Retina (tissue), 1 donor: ENCODE measurements at places on chromosomes 11 and 22.

DNA sequence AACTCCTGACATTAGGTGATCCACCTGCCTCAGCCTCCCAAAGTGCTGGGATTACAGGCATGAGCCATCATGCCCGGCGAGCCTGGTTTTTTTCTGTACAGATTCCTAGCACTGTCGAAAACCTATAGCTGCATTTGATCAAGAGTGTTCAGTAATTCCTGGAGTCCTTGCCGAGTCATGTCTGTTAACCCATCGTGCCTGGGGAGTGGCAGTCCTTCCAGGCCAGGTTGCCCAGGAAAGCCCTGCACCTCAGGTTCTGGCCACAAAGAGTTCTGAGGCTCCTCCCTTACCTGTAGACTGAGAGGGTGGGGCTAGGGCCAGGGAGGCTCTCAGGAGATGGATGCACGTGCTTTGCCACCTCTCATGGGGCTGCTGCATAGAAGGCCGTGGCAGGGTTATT lies 17.0 kb downstream of the YDJC start:
- no peak for DNase-seq

- no peak for DNase-seq
Measured at GRCh38 chr22:23833017-23833751, 5.6 kb downstream of the DERL3 start.

DNA sequence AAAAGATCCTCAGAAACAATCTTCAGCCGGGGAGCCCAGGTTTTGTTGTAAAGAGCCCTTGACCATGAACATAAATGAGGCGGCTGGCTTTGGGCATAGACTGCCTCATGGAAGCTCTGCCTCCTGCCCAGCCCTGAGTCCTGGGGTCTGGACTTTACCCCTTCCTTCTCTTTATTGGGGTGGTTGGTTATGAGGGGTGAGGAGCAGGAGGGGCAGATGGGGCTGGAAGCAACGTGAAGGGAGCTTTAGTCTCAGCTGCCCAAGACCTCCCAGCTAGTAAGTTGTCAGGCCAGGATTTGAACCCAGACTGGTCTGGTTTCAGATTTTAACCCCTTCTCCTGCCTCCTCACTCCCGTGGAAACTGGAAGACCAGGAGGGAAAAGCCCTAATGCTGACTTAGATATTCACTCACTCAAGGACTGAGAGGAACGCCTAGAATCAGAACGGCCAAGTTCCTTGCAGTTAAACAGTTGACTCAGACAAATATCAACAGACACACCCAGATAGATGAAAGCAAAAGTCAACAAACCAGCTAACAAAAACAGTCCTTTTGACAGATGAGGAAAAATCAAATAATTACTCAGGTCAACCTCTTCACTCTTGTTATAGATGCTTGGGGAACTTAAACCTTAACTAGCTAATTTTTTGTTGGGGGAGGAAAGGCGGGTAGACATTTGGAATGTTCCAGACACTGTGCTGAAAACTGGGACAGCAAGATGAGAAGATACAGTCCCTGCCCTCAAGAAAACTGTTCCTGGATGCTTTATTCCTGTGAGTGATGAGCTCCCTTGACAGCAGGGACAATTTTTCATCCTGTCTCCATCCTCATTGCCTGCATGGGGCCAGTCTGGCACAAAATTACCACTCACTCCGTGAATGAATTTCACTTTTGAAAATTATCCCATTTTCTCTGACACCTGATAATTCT lies 20.8 kb upstream of the ARRB1 start:
- no peak for DNase-seq

DNA sequence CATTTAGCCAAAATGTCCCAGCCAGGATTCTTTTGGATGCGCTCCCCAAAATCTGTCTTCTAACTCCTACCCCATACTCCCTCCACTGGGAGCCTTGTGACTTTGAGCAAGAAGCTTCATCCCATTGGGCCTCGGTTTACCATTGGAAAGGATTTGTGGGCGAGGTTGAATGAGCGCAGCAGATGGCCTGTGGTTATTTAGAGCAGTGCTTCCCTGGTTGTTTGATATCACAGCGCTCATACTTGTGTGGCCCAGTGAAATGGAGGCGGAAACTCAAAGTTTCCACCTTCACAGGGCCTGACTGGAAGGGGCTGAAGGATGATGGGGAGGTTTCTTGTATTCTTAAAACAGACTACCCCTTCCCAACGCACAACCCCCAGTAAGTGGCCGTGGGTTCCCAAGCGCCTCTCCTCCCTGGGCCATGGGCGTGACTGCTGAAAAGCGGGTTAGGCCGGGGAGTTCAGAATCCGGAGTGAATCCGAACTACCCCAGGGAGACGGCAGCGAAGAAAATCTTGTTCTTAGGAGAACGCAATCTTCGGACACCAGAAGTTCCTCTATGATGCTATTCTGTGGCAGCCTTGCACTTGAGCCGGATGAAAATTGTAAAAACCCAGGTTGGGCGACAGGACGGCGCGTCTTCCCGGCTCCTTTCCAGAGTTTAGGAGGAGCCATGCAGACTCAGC lies 1.2 kb upstream of the ATF4 start:
- no peak for DNase-seq

GRCh38 chr11:112786886-112787530 lies 174.2 kb upstream of the NCAM1 start:
- no peak for DNase-seq

- DNase-seq: peak; percentile 69
Measured at GRCh38 chr11:130827451-130828377, 88.6 kb downstream of the SNX19 start.

DNA sequence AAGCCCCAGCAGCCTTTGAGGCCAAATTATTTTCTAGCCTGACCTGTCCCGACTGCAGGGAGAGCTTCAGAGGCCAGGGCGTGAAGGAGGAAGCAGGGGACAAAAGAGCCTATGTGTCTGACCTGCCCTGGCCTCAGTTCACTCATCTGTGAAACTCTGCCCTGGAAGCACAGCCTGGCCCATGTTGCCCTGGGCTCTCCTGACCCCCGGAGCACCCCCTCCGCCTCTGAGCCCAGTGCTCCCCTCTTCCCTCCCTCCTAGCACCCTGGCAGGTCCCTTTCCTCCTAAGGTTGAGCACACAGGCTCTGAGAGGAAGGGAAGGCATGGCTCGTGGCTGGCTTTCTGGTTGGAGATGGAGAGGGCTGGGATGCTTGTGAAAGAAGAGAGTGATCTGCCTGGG lies 3.4 kb upstream of the A4GALT start:
- no peak for DNase-seq

GRCh38 chr11:269146-269890 lies 8.9 kb upstream of the NLRP6 start:
- DNase-seq: no peak

GRCh38 chr11:117059611-117060148 lies 38.5 kb downstream of the SIK3 start:
- DNase-seq: no peak

GRCh38 chr22:45550416-45550815 lies 47.7 kb downstream of the FBLN1 start:
- DNase-seq: no peak

GRCh38 chr22:23715806-23716375 lies 25.1 kb downstream of the RGL4 start:
- no peak for DNase-seq

DNA sequence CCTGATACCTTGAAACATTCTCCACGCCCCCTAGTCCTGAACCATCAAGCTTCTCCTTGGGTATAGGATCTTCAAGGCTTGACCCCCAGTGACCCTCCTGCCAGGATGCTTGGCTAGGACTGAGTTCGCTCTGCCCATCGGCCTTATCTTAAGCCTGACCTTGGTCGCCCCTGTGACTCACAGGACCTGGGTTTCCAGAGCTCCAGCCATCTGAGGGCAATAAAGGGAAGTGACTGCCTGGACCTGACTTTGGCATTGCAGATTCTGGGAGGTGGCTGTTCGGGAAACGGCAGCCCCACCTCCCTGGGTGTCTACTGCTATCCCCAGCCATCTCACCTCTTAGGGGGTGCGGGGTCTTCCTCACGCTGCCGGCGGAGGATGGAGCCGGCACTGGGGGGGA lies 15.4 kb downstream of the CARD10 start:
- no peak for DNase-seq

DNA sequence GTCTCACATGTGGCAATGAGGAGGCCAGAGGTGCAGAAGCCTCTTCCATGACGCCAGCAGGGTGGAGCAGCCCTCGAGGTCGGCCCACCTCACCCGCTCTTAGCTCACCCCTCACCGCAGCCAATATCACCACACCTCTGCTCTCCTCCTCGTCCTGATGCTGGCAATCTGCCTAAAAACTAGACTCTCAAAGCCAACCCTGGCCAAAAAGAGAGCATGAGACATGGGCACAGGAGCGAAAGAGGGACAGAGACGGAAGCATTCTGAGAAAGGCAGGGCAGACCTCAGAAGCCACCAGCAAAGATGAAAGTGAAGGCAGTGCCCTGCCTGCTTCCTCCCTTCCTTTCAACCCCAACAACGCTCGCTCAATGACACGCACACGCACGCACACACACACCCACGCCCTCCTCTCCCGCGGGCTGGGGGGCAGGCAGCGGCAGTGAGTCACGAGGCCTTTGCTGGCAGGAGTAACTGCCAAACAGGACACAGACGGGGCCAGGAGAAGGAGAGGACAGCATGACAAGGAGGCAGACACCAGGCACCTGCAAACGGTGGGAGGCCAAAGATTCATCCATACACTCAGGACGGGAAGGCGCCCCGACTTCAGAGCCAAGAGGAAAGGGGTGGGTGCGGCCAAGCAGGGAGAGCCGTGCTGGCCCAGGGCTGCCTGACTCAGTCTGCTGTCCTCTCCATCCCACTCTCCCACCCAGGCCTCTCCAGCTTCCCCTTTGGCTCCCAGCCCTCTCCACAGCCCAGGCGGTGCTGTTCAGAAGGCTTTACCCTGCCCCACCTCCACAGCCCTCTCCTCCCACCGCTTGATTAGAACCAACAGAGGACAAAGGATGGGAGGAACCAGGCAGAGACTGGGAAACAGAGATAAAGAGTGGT lies 11.4 kb downstream of the IGSF9B start:
- no peak for DNase-seq

GRCh38 chr11:106101819-106102218 lies 24.4 kb downstream of the AASDHPPT start:
- no peak for DNase-seq

GRCh38 chr11:3007404-3008010 lies 15.4 kb upstream of the NAP1L4 start:
- DNase-seq: no peak

- no peak for DNase-seq
Measured at GRCh38 chr22:43131773-43132501, 11.3 kb downstream of the MCAT start.

DNA sequence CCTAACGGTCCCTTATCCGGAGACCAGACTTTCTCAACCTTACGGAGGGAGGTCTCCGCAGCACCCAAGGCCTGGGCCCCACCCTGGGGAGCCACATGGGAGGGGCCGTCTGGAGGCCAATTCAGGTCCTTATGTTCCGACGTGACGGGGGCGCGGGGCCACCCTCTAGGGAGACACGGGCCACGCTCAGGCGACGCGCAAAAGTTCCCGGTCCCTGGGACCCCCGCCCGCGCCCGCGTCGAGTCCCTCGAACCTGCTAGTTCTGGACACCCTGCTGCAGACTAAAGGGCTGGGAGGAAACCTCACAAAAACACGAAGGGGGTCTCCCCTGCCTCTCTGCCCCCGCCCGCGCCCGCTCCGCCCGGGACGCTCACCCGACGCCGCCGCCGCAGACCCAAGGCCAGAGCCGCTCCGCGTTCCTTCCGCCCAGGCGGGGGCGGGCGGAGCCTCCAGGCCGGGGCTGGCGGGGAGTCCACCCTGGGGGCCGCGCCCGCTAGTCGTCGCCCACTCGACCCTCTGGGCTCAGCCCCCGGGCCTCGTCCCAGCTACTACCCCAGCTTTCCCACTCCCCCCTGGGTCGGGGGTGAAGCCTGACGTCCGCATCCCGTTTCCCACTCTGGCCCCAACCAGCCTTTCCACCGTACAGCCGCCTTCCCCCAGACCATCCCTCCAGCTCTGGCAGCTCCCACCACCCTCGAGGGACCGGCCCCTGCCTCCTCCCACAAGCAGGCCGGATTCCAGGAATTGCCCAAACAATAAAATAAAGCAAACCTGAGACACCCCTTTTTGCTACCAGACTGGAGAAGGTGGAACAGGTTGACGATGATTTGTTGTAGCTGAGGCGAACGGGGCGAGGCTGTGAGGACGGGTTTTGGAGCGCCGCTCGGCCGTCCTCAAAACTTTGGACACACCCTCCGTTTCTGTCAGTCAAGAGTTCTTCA lies 2.7 kb downstream of the RNH1 start:
- DNase-seq: no peak

- no peak for DNase-seq
Measured at GRCh38 chr22:24402460-24403192, 24.8 kb upstream of the ADORA2A start.

GRCh38 chr22:17988800-17989513 lies 35.4 kb downstream of the MICAL3 start:
- DNase-seq: no peak

DNA sequence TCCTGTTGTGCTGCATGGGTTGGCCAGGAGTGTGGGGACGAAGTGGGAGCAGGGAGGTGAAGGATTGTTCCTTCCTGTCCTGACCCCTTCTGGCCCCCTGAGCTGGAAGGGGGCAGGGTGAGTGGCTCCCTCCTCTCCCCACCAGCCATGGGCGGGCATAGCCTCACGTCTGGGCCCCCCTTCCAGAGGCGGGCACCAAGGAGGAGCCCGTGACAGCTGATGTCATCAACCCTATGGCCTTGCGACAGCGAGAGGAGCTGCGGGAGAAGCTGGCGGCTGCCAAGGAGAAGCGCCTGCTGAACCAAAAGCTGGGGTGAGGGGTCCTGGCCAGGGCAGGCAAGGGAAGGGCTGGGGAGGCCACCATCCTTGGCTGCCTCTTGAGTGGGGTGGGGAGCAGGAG lies 3.4 kb downstream of the SART1 start:
- DNase-seq: no peak

DNA sequence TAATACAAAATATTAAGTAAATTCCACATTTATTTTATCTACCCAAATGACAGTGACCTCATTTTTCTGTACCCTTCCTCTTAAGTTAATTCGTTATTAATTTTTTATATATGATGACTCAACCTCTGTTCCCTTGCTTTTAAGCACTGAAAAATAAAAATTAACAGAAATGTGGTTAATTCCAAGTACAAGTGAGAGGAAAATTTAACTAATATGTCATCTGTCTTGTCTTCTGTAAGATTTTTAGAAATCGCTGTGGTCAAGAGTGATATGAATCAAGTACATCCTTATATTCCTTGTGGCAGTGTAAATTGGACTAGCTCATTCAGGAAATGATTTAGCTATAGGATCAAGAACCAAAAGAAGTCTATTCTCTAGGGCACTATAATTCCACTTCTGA lies 74.5 kb downstream of the PDHX start:
- no peak for DNase-seq

DNA sequence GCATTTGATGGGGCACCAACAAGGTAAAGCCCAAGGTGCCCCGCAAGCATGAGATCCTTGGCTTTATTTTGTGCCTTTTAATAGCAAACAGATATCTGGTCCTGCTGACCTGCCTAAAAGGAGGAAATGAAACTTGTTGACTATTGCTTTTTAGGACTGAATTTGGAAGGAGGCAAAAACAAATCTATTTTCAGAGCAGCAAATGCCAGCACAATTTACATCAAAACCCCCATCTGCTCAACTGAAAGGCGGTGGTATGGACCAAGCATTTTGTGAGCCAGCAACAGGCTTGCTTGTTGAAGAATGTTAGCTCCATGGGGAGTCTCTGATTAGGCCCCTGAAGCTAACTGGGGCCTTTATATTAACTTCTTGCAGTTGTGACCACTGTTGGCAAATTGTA lies 192.6 kb upstream of the E2F8 start:
- peak; percentile 55 for DNase-seq

- no peak for DNase-seq
Measured at GRCh38 chr11:78414321-78415051, 3.1 kb downstream of the GAB2 start.
